ENCODE measurements at places on chromosomes 4 and X. TPM values are rescaled to one million over a fixed set of nuclear protein-coding genes. Genes with fewer than 3 reads are reported as not detected.
A peak's percentile ranks its signal among the peaks of the same experiment; 100 is the strongest.

DNA sequence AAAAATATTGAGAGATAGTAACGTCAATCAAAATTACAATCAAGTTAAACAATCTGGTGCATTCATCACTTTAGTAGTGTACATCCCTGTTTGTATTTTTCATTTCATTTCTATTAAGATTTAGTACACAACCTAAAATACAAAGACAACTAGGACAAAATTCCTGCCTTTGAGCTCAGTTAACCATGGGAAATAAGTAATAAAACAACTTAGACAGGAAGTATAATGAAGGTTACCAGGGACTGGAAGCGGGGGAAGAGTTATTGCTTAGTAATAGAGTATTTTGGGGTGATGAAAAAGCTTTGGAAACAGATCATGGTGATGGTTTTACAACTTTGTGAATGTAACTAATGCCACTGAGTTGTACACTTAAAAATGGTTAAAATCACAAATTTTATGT lies 25.6 kb upstream of the ATXN3L start:
- no peak for DNase-seq

Gene TRPC5OS
- total RNA-seq, result not detected

GRCh38 chr4:60683357-60683756 lies 516.8 kb upstream of the ADGRL3 start:
- DNase-seq, result peak; percentile 37

DNA sequence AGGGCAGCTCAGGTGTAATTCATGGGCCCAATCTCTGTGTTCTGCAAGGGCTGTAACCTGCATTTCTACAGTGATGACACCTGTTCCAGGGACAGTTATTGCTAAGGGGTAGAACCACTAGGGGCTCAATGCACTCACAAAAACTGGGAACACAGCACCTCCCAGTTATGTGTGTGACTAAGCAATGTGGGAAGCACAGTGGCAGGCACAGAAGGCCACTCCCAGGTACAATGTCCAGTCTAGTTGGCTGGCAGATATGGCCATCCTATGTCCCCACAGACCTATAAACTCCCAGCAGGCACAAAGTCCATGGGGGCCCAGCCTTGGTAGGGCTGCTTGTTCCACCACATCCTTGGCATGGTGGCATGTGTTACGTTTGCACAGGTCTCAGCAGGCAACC lies 25.7 kb downstream of the CXCL13 start:
- no peak for DNase-seq

Gene CABS1
- total RNA-seq, result not detected

Gene TASL
- not detected for total RNA-seq

- no peak for DNase-seq
Measured at GRCh38 chr4:82126512-82127040, 247.2 kb downstream of the HNRNPD start.

DNA sequence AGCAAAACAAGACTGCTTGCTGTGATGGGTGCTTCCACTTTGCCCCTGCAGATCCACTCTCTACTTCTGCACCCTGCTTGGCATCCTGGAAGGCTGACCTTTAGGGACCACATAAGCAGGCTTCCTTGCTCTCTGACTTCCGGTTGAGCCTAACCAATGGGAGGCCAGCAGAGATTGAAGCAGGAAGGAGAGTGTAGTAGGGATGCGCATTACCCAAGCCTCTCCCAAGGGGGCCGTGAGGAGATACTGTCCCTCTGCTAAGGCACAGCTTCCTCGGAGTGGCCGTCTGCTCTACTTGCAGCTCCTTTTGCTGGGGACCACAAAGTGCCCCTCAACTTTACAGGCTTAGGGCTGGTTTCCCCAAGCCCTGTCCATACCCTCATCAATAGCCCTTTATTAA lies 624.3 kb upstream of the TENM3 start:
- DNase-seq, result no peak

GRCh38 chr4:106816496-106816895 lies 219.6 kb downstream of the DKK2 start:
- no peak for DNase-seq

Measured in SJSA1 (cell line).